ENCODE measurements at places on chromosomes 12 and 14. TPM values are rescaled to one million over a fixed set of nuclear protein-coding genes. Genes with fewer than 3 reads are reported as not detected.

Gene NID2
- polyA plus RNA-seq, result 6.0 TPM

DNA sequence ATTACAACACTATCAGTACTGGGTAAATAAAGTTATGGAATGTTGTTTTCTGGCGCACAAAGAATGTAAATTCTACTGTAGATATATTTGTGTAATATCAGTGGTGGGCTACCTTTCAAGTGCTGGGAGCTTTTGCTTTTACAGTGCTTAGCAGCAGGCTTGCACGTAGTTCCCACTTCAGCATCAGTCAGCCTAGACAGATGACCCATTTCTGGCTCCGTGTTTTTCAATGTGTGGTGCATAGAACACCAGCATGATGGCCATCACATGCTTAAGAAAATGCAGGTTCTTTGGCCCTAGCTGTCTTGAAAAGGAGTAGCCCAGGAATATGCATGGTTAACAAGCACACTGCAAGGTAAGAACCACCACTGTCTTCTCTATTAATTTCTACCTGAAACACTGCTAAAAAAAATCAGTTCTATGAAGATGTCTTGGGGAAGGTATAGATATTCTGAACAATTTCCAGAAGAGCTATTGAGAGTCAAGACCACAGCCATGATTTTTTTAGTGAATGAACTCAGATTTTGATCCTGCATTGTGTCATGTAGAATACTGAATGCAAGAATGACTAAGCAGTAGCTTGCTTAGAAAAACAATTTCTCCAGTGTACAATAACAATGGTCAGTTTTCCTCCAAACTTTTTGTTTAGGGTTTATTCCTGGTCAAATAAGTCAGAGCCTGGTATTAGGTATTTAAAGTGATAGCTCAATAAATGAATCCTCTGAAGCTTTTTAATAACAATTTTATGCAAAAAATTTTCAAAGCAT lies 195.7 kb downstream of the AKAP6 start:
- no peak for DNase-seq

DNA sequence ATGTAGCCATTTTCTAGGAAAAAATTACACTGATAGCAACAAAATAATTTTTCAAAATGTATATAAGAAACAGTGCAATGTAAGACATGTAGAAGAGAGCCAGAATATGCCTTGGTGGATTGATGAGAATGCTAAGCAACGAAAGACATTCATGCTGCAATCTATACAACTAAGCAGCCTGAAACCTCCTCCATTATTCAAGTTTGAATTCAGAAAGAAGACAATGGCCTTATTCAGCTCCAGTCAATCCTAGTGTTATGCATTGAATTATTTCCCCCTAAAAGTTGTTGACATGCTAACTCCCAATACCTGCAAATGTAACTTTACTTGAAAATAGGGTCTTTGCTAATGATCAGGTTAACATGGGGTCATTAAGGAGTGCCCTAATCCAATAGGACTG lies 73.5 kb downstream of the BTG1 start:
- no peak for DNase-seq

DNA sequence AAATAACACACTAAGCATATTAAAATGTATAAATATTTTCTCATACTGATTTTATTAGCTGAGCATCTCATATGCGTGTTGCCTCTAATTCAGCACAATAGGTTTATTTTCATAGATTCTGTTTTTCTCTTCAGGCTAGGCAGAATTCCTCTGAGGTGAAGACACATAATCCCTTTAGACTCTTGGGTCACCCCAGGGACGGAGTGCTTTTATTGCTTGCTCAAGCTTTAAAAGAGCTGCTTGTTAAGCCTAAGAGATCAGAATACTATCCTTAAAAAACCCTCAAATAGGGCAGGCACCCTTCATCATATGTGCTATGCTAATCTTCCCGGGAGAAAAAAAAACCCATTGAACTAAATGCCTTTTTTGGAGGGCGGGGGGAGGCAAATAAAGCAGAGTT lies 390.1 kb downstream of the KCNH5 start:
- DNase-seq, result no peak

GRCh38 chr12:49870501-49871262 lies 27.8 kb upstream of the BCDIN3D start:
- DNase-seq, result no peak
